Posterior vena cava (tissue), 2 donors: ENCODE measurements at places on chromosomes 7 and 10.

DNA sequence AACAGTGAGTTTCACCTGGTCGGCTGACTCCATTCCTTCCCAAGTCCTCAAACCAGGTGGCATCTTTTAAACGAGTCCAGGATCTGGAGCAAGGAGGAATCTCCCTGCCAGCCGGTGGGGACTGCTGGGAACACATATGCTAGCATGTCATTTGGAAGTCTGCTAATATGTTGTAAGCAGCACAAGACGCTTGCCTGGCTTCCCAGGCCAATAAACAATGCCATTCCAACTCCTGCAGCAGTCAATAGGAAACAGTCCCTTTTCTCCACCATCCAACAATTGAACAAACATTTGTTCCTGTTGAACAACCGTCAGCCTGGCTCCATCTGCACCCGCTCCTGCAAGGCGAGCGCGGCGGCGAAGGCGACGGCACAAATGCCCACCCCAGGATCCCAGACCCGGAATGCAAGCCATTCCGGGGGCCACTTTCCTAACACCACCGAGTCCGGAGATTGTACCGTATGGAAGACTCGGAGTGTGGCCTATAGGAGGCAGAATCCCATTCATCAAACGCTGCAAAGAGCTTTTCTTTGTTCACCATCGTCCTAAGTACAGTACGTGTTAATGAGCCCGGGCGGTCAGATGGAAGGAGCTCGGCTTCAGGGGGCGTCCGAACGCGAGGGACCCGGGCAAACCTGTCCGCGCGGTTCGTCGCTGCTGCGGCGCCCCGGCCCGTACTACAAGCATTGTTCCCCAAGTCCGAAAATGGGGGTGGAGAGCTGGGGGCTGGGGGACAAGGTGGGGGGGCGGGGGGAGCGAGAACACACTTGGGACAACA is 1.6 kb downstream of the FAM53B start:
- DNase-seq = no peak

GRCh38 chr10:120607710-120608703 is 151.0 kb downstream of the PLPP4 start:
- no peak for DNase-seq

- no peak for DNase-seq
These were observed 40.7 kb upstream of the FMC1 start for GRCh38 chr7:139300390-139300789.

DNA sequence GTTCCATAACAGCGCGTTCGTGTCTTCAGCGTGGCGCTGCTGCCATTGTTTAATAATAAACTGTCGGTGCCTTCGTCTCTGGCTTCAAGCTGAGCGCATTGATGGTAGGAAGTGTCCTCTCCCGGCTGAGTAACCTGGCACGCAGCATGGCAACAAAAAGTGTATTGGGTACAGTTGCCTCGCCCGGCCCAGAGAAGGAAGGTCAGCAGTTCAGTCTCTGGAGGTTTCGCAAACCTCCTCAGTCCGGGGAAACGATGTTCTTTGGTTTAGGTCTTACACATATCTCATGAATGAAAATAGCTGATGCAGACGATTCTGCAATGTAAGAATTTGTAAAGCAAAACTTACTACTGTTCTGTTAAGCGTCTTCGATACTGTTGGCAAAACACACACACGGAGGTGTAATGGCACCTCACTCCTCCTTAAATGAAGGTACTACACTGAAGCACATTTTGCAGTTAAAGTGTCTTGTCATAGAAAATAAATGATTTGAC is 739 bp upstream of the CCDC186 start:
- DNase-seq = peak; percentile 87

DNA sequence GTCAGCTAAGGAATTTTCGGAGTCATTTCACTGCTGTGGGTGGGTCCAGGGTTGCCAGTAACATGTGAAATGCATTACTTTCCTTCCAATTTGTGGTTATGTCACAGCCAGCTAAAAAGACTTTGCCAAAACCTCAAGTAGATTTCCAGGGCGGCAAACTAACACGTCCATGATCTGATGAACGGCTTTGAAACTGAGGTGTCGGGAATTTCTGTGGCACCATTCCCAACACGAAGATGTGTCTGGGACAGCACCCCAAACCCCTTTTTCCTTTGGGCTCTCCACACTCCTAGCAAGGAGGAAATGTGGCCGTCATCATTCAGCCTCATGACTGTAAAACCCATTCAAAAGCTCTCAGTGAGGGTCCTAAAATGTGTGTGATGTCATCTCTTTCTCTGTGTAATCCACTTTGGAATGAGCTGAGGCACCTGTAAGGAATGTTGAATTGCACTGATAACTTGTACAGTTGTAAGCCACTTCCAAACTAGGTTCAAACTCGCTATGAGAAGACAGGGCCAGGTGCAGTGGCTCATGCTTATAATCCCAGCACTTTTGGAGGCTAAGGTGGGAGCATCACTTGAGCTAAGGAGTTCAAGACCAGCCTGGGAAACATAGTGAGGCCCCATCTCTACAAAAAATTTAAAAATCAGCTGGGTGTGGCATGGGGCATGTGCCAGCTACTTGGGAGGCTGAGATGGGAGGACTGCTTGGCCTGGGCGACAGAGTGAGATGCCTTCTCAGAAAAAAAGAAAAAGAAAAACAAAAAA is 146.1 kb upstream of the FRMD4A start:
- no peak for DNase-seq

GRCh38 chr7:15440482-15440881 is 121.3 kb downstream of the AGMO start:
- no peak for DNase-seq

- DNase-seq = no peak
These were observed 78.5 kb upstream of the LYZL1 start for GRCh38 chr10:29210266-29210868.

GRCh38 chr10:132708936-132709335 is 77.0 kb downstream of the NKX6-2 start:
- peak; percentile 23 for DNase-seq

DNA sequence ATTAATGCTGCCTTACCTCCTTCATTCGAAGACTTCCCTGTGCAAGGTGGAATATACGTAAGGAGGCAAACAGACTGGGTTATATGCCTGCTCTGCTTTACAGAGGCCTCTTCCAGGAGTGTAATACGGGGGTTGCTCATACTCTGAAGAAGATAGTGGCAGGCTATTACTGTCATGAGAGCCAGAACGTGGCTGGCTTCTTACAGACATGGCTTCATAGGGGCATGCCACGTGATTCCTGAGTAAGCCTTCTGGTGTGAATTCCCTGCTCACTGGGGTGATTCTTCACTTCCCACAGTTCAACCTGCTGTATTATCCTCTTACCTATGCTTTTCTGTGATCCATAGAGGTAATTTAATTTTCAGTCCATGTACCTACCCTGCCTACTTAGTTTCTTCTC is 141.8 kb downstream of the ST7 start:
- DNase-seq = no peak

DNA sequence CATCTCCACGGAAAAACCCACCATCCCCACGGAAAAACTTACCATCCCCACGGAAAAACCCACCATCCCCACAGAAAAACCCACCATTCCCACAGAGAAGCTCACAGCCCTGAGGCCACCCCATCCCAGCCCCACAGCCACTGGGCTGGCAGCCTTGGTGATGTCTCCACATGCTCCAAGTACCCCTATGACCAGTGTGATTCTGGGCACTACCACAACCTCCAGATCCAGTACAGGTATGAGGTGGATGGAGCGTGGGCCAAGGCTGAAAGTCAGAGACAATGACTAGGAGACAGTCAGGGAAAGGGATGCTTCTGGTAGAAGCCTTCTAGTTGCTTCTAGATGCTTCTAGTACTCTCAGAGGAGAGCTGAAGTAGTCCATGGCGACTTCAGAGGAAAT is 19.6 kb downstream of the ZAN start:
- no peak for DNase-seq

DNA sequence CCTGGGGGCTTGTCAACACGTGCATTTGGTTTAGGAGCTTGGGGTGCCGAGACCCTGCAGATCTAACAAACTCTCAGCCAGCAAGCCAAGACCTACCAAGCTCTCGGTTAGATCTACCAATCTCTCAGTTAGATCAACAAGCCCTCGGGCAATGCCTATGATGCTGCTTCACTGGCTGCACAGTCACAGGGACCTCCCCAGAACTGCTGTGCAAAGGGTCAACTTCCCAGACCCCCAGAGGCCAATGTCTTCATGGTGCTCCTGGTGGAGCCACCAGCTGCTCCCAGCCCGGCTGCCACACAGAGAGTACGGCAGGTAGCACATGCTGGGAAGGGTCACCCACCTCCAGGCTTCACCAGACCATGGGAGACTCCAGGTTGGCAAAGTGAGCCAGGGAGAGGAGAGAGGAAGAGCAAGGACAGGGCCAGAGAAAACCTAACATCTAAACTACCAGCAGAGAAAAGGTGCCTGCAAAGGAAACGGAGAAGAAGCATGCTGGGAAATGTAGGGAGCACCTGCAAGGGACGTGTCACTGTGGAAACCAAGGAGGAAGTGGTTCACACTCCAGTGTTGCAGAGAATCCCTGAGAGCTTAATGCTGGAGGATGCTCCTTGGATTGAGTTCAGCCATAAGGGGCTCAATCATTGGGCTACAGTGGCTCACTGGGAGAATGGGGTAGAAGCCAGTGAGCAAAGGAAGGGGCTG is 51.5 kb upstream of the GDF10 start:
- DNase-seq = no peak

- no peak for DNase-seq
These were observed 3.1 kb downstream of the PTF1A start for GRCh38 chr10:23194966-23195845.

- DNase-seq = no peak
These were observed 29.7 kb downstream of the STN1 start for GRCh38 chr10:103888113-103888841.

GRCh38 chr7:88301924-88302323 is 4.8 kb downstream of the STEAP4 start:
- no peak for DNase-seq

DNA sequence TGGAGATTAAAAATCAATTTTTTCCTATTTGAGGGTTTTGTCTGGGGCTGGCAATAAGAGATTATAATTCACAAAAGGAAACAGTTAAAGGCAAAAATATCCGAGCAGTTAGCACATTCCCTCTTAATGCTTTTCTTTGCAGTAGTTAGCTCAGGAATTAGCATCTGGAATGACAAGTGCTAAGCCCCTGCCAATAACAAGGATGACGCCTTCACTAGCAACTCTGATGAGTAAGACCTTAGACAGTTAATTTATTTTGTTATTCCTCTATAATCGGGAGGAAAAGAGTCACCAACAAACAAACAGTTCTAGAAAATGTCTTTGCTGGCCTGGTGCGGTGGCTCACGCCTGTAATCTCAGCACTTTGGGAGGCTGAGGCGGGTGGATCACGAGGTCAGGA is 151.3 kb downstream of the TRIL start:
- no peak for DNase-seq

GRCh38 chr7:4692055-4692454 is 10.0 kb downstream of the FOXK1 start:
- no peak for DNase-seq

- DNase-seq = no peak
These were observed 98.9 kb upstream of the WAC start for GRCh38 chr10:28434063-28434462.

GRCh38 chr7:99156649-99157048 is 12.7 kb upstream of the SMURF1 start:
- no peak for DNase-seq

GRCh38 chr7:149728491-149729375 is 44.7 kb downstream of the ZNF467 start:
- peak; percentile 78 for DNase-seq

GRCh38 chr10:18020523-18020922 is 68.8 kb downstream of the SLC39A12 start:
- DNase-seq = no peak

- DNase-seq = no peak
These were observed 72.1 kb upstream of the LYZL2 start for GRCh38 chr10:30701451-30702173.

GRCh38 chr7:76338298-76339084 is 20.3 kb downstream of the YWHAG start:
- DNase-seq = peak; percentile 26

GRCh38 chr7:101399759-101400158 is 37.1 kb downstream of the COL26A1 start:
- no peak for DNase-seq

GRCh38 chr10:129962031-129962871 is 1.8 kb downstream of the EBF3 start:
- DNase-seq = peak; percentile 45

DNA sequence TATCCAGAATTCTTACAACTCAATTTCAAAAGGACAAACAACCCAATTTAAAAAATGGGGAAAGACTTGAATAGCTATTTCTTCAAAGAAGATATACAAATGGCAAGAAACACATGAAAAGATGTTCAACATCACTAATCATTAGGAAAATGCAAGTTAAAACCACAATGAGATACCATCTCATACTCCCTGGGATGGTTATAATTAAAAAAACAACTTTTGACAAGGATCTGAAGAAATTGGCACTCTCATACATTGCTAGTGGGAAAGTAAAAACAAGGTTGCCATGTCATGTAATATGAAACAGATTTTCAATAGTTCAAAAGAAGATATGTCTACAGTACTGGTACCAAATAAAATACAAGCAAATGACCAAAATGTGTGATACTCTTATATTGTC is 9.0 kb downstream of the OAT start:
- DNase-seq = no peak

DNA sequence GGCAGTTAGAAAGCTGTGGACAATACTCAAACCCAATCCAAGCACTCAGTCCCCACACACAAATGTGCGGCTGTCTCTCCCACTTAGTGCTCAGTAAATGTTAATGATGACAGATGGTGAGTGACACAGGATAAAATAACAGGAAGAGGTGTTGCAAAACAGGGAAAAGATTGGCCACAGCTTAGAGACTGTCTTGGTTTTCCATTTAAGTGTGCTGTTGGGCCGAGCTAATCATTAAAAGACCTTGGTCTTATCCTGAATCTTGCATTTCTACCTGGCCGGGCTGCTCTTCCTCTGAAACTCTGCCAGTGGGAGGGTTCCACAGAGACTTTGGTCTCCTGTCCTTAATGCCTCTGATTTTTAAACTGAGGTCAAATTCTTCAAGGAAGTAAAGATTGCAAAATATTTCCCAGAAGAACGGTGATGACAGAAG is 113.1 kb upstream of the RNF32 start:
- DNase-seq = no peak

- DNase-seq = no peak
These were observed 54.5 kb downstream of the GSDME start for GRCh38 chr7:24702755-24703154.

GRCh38 chr7:85522070-85522469 is 335.2 kb upstream of the SEMA3D start:
- DNase-seq = no peak

- DNase-seq = no peak
These were observed 3.1 kb upstream of the CAPZA2 start for GRCh38 chr7:116859323-116859722.

DNA sequence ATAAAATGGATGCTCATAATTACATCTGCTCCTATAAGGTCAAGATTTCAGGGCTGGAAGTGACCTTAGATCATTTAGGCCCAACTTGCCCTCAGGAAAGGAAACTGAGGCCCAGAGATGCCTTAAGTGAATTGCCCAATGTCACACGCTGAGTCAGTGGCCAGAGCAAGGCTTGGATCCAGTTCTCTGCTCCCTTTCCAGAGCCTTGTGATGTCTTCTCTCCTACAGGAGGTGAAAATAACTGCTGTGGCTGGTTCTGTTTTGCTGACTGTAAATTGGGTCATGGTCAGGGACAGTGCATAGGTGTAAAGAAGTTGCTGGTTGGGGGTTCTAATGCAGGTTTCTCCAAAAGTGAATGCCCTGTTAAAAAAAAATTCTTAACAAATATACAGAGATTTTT is 91.3 kb downstream of the TCF7L2 start:
- no peak for DNase-seq

- DNase-seq = no peak
These were observed 57.1 kb downstream of the FOXL3 start for GRCh38 chr7:347001-347590.

- no peak for DNase-seq
These were observed 822 bp downstream of the SAMD9L start for GRCh38 chr7:93147363-93147762.
